ENCODE measurements at places on chromosomes 16 and 17.
A peak's percentile ranks its signal among the peaks of the same experiment; 100 is the strongest.

DNA sequence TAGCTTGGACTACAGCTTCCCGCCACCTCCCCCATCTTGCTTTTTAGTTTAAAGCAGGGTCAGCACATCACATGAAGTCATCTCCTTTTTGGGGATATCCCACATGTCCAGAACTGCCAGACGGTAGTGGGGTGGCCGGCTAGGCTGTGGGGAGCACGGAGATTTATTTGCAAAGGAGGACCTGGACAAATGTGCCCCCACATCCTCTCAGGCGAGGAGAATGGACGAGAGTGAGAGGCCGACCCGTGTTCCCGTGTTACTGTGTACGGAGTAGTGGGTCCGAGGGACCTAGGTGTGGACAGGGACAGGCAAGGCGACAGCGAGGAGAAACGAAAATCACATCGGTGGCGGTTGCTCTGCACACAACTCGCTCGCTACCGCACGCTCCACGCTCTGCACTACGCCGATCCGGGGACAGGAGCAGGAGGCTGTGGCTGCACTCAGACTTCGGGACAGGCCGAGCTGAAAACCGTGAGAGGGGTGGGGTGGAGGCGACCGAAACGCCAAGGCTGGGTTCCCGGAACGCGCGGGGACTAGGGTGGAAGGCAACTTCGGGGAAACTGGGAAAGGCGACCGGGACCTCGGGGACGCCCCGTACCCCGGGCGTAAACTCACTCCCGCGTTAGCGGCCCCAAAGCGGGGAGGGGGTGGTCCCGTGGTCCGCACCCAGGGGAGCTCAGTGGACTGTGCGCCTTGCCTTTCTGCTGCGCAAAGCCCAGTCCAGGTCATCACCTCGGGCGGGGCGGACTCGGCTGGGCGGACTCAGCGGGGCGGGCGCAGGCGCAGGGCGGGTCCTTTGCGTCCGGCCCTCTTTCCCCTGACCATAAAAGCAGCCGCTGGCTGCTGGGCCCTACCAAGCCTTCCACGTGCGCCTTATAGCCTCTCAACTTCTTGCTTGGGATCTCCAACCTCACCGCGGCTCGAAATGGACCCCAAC is at the start of gene MT1A:
Gene MT1A (plus strand): TSS at position 853 of the 937 bp plus-strand sequence. CDS start 73 bp downstream, at position 926.
- DNase-seq = no peak

DNA sequence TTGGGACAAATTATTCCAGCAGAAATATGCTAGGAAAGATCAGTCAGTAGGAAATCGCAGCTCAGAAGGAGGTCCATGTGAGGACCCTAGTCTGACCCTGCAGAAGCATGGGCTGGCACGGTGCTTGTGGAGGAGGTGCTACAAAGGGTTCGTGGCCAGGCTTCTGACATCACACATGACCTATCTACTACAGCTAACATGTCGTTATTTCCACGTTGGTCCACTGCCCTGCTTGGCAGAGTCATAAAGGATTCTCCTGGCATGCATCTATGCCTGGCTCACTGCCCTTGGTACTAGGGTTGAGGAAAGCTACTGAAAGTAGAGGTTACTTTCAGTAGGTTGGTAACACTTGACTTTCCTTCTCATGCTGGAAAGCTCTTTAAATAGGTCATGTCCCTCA is 118.1 kb upstream of the SHISA6 start:
- no peak for DNase-seq

GRCh38 chr17:64186171-64187092 is 56.5 kb upstream of the ERN1 start:
- no peak for DNase-seq

DNA sequence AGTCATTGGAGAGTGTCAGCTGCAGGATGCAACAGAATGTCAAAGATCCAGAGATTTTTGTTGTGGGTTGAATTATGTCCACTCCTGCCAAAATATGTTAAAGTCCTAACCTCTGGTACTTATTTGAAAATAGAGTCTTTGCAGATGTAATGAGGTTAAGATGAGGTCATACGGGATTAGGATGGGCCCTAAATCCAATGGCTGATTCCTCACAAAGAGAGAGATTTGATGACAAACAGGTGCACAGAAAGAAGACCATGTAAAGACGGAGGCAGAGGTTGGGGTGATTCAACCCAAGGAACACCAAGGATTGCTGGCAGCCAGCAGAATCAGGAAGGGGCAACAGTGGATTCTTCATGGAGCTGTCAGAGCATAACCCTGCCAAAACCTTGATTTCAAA is 34.5 kb upstream of the USP22 start:
- DNase-seq = no peak

GRCh38 chr17:66426397-66427033 is 124.1 kb downstream of the PRKCA start:
- peak; percentile 69 for DNase-seq

GRCh38 chr17:29567304-29567553 is 392 bp upstream of the ABHD15 start:
- DNase-seq = no peak

GRCh38 chr17:38460716-38461630 is 32.7 kb downstream of the ARHGAP23 start:
- DNase-seq = no peak

- no peak for DNase-seq
These were observed 23.0 kb downstream of the ARHGAP23 start for GRCh38 chr17:38451030-38451839.

GRCh38 chr16:3045758-3046640 is at the start of gene MMP25:
Gene MMP25, plus strand, starts transcription at chr16:3046561. Its CDS starts 357 bp downstream, at chr16:3046918.
- DNase-seq = no peak

DNA sequence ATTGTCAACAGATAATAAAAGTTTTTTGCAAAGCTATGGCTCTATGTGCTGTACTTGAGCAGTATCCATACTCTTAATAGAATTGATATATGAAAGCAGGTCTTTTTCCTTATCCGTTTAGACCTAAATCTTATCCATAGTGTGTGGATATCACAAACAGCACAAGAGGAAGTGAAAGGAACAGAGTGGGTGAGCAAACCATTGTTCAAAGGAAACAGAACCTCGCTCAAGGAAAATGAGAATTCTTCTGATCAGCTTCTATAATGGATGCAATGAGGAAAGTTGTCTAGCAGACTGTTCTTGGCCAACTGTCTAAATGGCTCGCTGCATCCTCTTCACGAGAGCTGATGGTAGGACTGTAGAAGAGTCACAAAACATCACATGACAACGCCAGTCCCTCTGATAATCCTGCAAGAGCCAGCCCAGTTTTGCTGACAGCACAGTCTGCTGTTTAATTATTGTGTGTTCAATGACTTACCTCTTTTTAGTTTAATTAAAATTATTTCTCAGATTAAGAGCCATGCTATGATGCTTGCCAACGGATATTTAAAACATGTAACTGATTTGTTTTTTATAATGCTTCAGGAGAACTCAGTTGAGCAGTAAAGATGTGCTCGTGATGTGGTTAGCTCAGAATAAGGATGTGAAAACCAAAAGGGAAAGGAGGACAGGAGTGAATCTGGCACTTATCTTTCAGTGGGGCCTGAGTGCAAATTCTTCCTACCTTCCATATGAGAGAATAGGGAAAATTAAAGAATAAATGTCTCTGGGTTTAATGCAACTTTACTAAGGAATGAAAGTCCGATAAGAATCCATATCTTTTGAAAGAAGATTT is 38.5 kb downstream of the WWOX start:
- DNase-seq = no peak

GRCh38 chr17:82351713-82352488 is 7.1 kb upstream of the TEX19 start:
- DNase-seq = peak; percentile 84

- no peak for DNase-seq
These were observed 54.8 kb downstream of the NFAT5 start for GRCh38 chr16:69620573-69620972.

- no peak for DNase-seq
These were observed at the start of gene KRTAP2-4 for GRCh38 chr17:41065829-41066624. Gene KRTAP2-4, minus strand, starts transcription at chr17:41065879. Its CDS starts 34 bp downstream, at chr17:41065845.

GRCh38 chr17:65453204-65453931 is 108.1 kb downstream of the AXIN2 start:
- no peak for DNase-seq

DNA sequence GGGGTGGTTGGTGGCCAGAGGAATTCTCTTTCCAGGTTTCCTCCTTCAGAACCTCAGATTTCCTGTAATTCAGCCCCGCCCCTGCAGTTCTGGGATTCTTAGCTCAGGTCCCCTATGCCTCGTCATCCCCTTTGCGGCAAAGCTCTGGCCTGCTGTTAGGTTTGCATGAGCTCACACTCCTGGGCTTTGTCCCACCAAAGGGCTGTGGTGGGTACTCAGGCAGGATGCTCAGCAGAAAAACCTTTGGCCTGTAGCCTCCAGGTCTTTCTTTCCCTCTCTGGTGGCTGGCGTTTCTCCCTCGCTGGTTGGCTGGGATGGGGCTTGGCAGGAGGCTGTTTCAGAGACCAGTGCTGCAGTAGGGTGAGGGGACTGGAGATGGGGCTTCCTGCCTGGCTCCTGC is 9.6 kb upstream of the PLEKHG4 start:
- DNase-seq = no peak

DNA sequence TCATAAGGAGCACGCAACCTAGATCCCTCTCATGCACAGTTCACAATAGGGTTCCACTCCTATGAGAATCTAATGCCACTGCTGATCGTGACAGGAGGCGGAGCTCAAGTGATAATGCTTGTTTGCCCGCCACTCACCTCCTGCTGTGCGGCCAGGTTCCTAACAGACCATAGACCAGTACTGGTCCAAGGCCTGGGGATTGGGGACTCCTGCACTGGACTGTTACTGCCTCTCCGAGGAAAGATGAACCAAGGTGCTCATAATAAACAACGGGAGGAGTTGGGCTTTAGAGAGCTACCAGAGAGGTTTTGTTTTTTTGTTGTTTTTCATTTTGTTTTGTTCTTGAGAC is 58.2 kb downstream of the TK2 start:
- DNase-seq = no peak

DNA sequence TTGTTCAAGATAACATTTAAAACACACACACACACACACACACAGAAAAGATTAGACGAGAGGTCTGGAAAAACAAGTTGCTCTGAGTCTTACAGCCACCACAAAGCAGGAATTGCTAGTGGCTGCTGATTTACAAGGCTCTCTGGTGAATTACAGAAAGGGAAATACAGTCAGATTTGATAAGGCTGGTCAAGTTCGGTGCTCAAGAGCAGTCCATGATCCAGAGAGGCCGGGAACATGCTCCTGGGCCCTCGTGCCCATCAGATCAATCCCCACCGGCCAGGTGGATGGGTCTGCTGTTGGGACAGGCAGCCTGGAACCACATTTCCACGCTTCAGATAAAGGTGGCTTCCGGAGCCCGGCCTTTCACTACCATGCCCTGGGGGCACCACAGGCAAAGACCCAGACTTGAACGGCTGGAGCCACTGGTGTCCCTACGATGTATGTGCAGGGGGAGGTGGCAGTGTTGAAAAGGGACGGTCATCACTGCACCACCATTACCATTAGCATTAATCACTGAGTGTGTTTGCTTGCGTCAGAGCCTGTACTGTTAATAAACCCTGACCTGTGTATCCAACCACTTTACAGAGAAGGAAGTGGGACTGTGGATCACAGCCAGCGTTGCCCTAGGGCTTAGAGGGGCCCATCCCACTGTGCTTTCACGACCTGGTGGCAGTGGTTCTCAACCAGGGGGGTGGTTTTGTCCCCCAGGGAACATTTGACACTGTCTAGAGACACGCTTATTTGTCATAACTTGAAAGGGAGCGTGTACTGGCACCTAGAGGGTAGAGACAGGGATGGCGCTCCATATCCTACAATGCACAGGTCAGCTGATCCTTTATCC is 95.1 kb downstream of the XYLT1 start:
- no peak for DNase-seq

DNA sequence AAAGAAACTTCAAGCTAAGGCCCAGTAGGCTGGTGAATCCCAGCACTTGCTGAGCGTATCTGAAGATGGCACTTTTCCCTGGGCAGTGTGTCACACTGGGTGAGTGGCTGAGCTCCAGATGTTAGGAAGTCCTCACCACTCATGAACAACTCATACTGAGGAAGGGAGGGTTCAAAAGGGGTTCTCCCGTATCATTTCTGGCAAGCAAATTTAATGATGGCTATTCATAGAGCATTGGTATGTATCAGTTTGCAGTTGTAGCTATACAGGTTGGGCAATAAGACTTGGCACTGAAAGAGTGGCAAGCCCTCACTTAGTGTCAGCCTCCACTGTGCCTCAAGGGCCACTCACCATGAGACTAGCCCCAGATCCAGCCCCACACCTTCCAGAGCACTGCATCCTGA is 10.7 kb downstream of the GFOD2 start:
- DNase-seq = no peak

DNA sequence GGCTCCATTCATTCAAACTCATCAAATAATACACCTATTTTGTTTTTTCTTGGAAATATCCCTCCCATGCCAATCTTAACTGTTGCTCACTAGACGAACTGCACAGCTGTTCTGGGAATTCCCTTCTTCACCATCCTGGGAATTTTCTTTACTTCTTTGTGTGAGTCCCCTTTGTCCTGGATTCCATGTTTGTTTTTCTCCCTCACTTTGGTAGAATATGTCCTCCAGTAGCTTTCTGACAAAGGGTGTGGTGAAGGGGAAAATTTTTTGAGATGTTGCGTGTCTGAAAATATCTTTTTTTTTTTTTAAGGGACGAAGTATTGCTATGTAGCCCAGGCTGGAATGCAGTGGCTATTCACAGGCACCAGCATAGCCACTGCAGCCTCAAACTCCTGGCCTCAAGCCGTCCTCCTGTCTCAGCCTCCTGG is 17.2 kb upstream of the UTP6 start:
- DNase-seq = no peak

DNA sequence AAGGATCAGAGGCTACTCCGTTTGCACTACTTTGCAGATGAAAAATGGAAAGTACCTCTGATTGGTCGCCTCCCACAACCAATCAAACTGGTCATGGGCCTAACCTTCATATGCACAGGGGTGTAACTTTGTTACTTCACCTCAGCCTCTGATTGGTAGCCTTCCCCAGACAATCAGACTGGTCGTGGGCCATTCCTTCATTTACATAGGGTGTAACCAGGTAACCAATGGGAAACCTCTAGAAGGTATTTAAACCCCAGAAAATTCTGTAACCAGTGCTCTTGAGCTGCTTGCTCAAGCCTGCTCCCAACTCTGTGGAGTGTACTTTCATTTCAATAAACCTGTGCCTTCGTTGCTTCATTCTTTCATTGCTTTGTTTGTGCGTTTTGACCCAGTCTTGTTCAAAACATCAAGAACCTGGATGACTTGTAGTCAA is 39.2 kb upstream of the USP22 start:
- DNase-seq = no peak

- no peak for DNase-seq
These were observed 9.9 kb downstream of the ALOX15B start for GRCh38 chr17:8048736-8049135.

GRCh38 chr17:8126491-8127066 is 2.7 kb upstream of the HES7 start:
- peak; percentile 59 for DNase-seq
